ENCODE measurements at places on chromosomes 16 and 17.
A peak's percentile ranks its signal among the peaks of the same experiment; 100 is the strongest.

DNA sequence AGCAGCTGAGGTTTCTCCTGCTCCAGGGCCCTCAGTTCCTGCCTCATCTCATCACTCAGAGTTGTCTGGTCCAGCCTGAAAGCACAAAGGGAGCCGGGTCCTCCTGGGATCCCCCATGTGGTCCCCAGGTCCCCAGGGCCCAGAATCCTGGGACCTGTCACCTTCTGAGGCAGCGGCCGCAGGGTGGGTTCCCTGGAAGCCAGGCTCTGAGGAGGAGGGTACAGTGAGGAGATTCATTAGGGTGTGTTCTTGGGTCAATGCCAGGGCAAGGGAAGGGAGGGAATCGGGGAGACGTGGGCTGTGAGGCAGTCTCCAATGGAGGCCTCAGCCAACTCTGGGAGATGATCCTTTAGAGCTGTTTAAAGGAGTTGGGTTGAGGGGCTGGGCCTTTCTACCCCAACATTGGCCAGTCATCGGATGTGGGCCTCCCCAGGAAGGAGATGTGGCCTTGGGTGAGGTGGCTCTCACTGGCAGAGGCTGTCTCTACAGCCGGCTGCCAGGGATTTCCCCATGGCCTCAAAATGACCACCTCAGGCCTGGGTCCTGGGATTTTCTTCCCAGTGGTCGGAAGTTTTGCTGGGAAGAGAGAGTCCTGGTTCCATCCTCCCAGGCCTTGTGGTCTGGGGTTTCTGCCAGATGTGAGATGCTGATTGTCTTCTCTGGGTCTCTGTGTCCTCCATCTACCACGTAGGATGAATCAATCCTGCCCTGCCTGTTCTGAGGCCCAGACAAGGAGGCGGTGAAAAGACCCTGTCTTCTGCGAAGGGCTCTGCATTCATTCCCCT lies 47.3 kb downstream of the NLRP1 start:
- no peak for DNase-seq

DNA sequence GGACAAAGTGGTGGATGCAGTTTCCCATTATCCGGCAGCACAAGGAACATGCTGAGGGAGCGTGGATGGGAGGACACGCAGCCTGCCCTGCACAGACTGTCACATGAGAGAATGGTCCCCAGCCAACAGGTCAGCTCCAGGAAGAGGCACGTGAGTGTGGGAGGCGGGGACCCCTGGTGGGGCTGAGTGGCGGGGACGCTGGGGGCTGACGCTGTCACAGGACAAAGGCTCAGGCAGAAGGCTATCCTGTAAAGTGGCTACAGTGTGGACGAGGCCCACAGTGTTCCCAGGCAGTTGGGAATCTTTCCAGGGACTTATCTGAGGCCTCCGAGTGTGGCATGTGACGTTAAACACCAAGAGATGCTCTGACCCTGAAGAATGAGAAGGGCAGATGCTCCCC lies 30.4 kb downstream of the MBTPS1 start:
- no peak for DNase-seq

DNA sequence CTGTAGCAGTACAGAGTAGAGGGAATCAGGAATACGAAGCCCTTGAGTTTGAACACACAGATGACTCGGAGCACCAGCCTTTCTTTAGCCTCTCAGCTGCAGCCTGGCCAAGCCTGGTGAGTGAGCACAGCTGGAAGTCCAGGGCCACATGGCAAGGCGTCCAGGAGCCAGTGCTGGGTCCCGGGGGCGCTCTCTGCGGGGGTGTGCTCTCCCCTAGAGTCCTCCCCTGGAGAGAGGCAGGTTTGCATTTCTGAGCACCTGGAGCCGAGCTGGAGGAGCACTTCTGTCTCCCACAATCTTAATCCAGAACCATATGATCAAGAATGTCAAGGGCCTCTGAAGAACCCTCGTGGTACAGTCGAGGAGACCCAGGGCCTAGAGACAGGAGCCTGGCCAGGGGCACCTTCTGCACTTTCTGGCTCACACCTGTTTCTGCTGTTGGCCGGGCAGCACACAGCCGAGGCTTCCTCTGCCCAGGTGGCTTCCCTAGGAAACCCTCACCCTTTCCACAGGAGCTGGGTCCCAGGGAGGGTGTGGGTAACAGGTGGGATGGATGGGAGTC lies 78.3 kb downstream of the PLD6 start:
- DNase-seq = no peak

DNA sequence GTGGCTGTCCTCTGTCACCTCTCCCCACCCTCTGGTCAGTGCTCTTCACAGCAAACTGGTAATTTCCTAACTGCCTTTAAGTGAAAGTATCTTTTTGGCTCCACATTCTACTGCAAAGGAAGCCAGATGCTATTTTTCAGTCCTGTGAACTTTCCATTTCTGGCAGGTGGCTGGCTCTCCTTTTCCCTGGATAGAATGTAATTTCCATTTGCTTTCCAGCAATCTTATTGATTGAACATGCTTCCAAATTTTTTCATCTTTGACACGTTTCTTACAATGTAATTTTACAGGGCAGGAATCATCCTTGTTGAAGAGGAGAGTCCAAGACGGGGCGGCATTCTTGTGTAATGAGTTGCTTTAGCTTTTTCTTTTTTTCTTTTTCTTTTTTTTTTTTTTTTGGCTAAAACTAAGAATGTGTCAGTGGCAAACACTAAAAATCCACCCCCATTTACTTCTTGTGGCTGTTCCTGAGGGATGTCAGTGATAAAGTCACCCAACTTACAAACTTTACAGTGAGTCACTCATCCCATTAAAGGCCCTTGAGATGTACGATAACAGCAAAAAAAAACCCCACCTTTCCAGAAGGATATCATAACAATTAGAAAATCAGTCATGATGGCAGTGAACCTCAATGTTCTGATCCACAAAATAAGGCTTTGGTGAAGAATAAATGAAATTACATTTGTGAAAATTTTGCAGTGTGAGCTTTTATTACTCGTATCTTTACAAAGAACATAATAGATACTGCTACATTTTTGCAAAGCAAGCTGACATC lies 29.4 kb upstream of the PRKCA start:
- no peak for DNase-seq

DNA sequence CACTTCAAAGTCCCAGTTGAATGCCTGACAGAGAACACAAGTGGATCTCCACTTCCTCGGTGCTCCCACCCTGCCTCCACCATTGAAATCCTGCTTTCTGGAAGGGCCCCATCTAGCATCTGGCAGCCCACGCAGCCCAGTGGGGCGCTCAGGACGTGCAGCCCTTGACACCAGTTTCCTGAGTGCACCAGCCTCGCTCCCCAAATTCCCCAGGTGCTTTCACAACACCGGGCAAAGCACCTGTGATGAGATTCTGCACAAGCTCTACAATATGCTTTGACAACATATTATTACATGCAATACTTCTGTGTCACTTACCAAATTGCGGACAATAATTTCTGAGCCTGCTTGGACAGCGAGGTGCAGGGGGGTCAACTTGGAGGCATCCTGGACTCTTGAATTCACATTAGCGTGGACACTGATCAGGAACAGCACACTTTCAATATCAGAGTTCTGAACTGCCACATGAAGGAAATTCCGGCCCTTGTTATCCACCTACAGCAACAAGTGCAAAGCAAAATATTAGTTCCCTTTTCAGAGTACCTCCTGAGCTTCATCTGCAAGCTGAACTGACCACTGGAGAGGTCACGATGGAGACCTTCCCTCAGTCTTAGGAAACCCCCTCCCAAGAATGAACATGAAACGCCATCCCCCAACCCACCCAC lies 33.9 kb downstream of the CYB5D2 start:
- no peak for DNase-seq

DNA sequence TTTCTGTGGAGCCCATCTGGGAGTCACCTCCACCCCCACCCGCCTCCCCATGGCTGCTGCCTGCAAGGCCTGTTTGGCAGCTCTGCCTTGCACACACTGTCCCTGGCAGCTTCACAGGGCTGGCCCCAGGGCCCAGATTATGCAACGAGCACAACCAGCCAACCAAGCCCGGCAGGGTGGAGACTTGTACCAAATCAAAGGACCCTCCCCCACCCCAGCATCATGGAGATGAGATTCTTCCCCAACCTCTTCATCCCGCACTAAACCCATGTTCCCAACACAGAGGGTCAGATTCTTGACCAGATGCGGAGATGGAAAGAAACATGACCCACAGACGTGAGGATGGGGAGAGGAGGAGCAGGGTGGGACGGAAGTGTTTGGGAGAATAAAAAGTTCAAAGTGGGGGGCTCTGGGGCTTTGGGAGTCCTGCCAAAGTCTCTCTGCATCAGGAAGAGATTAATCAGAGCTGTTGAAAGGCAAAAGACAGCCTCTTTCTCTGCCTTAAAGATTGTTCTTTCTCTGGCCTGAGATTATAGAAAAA lies 3.8 kb downstream of the SMARCD2 start:
- peak; percentile 61 for DNase-seq

- DNase-seq = no peak
Observed at GRCh38 chr16:83733301-83733700, 74.5 kb upstream of the HSBP1 start.

DNA sequence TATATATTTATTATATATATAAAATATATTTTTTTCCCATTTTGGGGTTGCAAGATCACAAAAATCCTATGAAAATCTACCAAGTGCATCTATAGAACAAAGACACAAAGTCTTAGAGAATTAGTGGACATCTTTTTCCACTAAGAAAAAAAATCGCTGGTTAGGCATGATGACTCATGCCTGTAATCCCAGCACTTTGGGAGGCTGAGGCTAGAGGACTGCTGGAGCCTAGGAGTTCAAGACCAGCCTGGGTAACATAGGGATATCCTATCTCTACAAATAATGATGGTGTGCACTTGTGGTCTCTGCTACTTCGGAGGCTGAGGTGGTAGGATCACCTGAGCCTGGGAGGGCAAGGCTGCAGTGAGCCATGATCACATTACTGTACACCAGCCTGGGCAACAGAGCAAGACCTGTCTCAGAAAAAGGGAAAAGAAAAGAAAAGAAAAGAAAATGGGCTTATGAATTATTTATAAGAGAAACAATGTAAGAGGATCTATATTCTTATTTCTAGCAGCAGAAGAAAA lies 185.1 kb upstream of the PSMD7 start:
- no peak for DNase-seq

- no peak for DNase-seq
Observed at GRCh38 chr17:80195671-80196529, 24.2 kb downstream of the SGSH start.

DNA sequence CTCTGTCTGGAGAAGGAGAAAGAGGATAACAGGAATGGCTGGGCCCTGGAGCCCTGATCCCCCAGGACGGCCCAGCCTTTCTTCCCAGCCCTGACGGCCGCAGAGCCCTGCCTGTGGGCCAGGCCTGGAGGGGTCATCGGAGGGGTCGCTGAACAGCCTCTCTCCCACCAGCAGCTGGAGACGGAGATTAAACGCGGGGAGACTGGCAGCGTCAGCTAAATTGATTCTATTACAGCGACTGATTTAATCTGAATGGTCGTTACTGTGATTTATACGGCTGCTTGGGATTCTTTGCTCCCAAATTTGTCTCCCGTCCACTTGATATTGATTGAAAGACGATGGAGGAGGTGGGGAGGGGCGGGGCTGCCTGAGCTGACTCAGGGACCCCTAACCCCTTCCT lies 7.1 kb upstream of the CDH15 start:
- no peak for DNase-seq

- DNase-seq = no peak
Observed at GRCh38 chr17:45790296-45790922, 6.3 kb downstream of the CRHR1 start.

GRCh38 chr17:14360856-14361255 lies 60.0 kb downstream of the HS3ST3B1 start:
- no peak for DNase-seq

- no peak for DNase-seq
Observed at GRCh38 chr17:82358465-82359350, at the start of gene TEX19. TEX19 (plus strand) TSS chr17:82359247; CDS start chr17:82362151, 2,904 bp downstream.

- no peak for DNase-seq
Observed at GRCh38 chr17:77190576-77190975, 49.8 kb downstream of the SEC14L1 start.

- no peak for DNase-seq
Observed at GRCh38 chr16:64654178-64654577, 467.7 kb downstream of the CDH11 start.

GRCh38 chr16:56688762-56689161 lies 6.5 kb downstream of the MT1X start:
- DNase-seq = no peak

- no peak for DNase-seq
Observed at GRCh38 chr17:80899402-80900268, 92.0 kb upstream of the CHMP6 start.

- no peak for DNase-seq
Observed at GRCh38 chr17:12391468-12391867, 274.2 kb upstream of the MYOCD start.

DNA sequence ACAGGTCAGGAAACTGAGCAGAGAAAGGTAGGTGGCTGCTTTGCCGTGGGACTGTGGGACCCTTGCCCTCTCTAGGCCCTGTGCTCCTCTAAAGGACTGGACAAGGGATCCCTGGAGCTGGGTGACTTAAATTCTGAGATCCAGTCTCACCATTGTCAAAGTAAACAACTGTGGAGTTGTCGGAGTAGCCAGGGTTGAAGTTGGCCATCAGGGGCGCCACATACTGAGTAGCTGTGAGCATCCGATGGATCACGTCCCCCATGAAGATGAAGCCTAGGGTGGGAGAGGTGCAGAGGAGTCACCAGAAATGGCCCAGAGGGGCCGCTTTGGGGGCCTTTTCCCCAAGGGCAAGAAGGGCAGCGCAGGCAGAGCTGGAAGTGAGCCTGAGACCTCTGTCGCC lies 43.5 kb downstream of the PLXDC1 start:
- DNase-seq = no peak

DNA sequence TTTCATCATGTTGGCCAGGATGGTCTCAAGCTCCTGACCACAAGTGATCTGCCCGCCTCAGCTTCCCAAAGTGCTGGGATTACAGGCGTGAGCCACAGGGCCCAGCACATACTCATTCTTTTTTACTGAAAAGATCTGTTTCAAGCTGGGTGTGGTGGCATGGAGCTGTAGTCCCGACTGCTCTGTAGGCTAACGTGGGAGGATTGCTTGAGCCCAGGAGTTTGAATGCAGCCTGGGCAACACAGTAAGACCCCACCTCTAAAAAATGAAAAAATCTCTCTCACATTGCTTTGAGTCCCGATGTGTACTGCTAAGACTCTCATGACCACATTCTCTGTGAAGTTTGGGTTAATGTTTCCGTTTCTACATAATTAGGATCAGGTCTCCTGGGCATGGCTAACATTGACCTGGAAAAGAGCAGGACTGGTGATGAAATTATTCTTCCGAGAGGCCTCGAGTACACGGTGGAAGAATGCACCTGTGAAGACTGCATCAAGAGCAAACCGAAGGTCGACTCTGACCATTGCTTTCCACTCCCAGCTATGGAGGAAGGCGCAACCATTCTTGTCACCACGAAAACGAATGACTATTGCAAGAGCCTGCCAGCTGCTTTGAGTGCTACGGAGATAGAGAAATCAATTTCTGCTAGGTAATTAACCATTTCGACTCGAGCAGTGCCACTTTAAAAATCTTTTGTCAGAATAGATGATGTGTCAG lies 2.3 kb downstream of the TNFRSF17 start:
- DNase-seq = no peak

- no peak for DNase-seq
Observed at GRCh38 chr17:2853283-2854142, 57.3 kb downstream of the RAP1GAP2 start.

DNA sequence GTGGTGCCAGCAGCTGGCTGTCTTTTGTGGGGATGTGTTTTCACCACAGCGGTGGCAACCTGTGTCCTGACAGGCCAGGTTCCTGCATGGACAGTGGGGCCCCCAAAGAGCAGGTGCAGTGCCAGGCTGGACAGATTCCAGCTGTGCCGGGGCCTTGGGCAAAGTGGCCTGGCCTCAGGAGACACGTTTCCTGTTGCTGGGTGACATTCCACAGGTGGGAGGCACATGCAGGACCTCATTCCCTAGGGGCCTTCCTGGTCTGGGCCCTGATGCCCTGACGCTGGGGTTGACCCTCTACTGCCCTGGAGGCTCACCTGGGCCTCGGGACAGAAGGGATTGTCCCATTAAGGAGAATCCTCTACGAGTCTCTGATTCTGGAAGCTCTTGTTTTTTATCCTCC lies 182.4 kb downstream of the RAB11FIP4 start:
- no peak for DNase-seq

Data from NCI-H2081 treated with DMSO at 0.1 percent for 48 hours (cell line).